ENCODE measurements at places on chromosomes 12 and 14.
A peak's percentile ranks its signal among the peaks of the same experiment; 100 is the strongest.

DNA sequence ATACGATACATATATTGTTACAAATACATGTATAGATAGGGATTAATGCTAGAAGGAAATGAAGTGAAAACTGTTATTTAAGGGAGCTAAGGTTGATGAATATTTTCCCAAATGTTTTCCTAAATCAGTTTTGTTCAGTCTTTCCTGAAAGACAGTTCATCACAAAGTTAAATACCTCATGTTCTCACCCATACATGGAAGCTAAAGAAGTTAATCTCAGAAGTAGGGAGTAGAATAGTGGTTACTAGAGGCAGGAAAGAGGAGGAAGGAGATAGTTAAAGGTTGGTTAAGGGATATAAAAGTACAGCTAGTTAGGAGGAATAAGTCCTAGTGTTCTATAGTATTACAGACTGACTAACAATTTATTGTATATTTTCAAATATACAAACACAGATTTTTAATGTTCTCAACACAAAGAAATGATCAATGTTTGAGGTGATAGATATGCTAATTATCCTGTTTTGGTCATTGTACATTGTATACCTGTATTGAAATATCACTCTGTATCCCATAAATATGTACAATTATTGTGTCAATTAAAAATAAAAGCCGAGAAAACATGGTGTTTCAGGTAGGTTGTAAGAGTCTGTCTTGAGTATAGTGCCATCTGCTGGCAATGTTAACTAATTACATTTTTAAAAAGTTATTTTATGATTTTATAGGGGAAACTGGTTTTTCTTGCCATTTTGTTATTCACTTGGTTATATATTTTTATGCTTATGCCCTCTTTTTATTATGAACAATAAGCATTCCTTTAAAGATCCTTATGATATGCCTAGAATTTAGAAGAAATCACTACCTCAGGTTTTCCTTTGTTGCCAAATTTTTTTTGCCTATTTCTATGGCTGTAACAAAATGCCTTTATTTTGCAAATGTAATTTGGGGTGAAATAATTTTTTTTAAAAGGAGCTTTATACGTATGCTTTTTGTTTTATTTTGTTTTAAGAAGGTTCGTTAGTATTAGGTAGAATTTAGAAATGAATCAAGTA is 26.9 kb downstream of the ZDHHC17 start:
- peak; percentile 31 for DNase-seq

GRCh38 chr14:72775923-72776554 is 117.9 kb downstream of the DPF3 start:
- DNase-seq, result no peak

- peak; percentile 24 for DNase-seq
These were observed 231.2 kb downstream of the AKAP6 start for GRCh38 chr14:32560209-32560857.

DNA sequence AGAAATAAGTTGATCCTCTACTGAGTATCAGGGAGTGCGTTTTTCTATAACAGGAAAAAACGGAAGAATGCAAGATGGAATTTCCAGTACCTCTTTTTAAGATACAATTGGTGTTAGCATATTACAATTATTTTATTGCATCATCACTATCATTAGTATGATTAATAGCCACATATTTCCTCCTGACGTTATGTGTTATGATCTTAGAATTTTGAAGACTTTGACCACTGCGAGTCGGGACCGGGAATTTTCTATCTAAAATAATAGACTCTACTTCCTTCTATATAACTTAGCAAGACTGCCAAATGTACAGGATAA is 679 bp upstream of the SAV1 start:
- no peak for DNase-seq

DNA sequence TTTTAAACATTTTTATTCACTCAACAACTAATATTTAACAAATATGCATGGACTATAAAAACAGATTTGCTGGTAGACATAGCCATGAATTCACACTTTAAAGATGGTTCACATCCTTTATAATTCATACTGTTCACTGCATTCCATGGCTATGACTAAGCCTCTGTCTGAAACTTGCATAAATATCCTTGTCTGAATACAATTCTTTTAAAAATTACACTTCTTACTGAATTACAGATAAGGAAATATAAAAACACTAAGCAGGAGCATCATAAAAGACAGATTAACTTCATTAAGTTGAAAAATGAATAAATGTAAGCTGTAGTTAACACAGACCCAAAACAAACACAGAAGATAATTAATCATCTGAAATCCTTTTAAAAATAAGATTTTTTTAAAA is 53.8 kb downstream of the GXYLT1 start:
- DNase-seq, result peak; percentile 18

DNA sequence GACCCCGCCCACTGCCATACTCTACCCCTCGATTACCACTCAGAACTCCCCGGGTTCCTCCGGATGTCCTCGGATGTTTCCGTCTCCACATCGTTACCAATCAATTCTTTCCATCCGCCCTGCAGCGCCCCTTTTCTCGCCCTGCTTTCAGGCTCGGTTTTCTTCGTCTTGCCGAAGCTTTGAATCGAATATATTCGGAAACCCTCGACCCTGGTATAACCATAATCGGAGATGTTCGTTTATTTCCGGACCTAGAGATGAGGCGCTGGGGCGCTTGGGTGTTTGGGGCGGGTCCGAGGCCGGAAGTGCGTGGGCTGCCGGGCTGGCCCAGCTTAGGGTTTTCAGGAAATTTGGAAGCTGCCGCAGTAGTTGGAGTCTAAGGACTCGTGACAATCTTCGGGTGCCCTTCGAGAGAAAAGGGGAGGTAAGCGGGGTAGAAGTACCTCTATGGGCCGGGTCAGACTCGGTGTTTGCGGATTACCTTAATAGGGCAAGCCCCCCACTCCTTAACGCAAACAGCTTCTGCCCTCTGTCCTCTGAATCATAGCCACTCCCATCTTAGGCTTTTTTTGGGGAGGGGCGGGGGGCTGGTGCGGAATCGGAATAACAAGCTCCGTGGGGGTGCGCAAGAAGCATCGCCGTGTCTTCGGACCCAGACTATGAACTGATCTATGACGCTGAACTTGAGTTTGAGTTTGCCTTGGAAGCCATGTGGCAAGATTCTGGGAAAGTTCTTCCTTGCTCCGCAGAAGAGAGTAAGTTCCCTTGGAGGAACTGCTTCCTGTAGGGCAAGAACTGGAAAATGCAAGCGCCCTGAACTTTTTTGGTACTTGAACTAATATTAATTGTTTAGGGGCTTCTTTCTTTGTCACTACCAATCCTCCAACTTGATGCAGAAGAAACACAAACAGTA is at the start of gene C14orf119:
Gene C14orf119, plus strand, starts transcription at position 310 of the 913 bp plus-strand sequence. CDS start 2,154 bp downstream, outside the sequence.
- peak; percentile 93 for DNase-seq

GRCh38 chr14:37172024-37172869 is at the start of gene SLC25A21:
SLC25A21 (minus strand) TSS chr14:37172606.
- DNase-seq, result peak; percentile 37

- DNase-seq, result no peak
These were observed 132.6 kb downstream of the NTS start for GRCh38 chr12:86006727-86007126.

DNA sequence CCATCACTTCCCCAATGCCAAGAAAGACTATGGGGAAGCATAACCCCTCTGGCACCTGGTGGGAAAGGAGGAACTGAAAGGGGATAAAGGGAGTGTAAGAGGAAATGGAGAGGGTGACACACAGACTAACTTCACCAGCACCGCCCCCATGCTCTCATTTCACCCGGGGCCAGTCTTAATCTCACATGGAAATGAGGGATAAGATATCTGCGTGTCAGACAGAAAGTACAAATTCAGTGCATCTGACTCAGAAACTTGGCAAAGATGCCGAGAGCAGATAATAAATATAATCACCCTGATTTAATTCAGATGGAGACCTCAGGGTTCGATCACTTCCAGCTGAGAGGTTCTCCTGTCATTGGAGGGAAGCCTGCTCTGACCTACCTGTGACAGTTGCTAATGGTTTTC is 191.6 kb downstream of the DUSP6 start:
- no peak for DNase-seq

DNA sequence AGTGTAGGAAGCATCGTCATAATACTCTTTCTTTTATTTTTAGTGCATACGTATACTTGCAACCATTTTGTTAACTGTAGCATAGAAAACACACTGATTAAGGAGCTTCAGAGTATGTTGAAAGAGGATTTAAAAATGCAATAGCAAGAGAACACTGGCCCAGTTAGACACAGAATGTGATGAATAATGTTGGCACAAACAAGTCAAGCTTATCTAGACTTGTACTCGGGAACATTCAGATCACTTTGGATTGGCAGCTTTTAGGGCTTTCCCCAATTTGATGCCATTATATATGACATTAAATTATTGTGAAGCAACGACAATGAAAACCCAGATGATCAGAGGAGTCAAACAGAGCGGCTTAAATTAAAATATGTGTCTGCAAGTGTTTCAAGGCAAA is 468.1 kb downstream of the PRKD1 start:
- DNase-seq, result no peak

DNA sequence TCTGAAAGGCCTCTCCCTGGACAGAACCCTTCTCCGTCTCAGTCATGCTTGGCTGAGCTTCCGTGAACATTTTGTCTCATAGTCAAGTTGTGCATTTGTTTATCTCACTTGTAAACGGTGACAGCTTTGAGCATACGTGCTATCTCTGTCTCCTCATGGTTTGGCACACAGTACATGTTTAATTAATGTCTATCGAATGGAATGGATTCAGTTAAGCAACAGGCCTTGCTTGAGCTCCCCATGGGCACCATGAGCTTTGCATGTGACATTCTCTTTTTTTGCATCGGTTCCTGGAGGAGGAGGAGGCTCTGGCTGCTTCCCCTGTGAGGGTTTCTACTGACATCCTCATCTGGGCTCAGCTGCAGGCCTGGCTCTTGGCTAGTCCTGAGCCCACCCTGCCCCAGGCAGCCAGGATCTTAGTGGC is 80.0 kb downstream of the PRIMA1 start:
- DNase-seq, result no peak

- DNase-seq, result peak; percentile 27
These were observed 90.1 kb upstream of the FOXG1 start for GRCh38 chr14:28676479-28676878.

- DNase-seq, result no peak
These were observed 153.0 kb downstream of the SYNE2 start for GRCh38 chr14:64005822-64006221.
